ENCODE measurements at places on chromosomes 2 and 18. TPM values are rescaled to one million over a fixed set of nuclear protein-coding genes. Genes with fewer than 3 reads are reported as not detected.
A peak's percentile ranks its signal among the peaks of the same experiment; 100 is the strongest.

The SF3B6 gene
- 54.0 TPM for total RNA-seq

GRCh38 chr2:492178-492577 is 185.0 kb downstream of the TMEM18 start:
- no peak for DNase-seq

The ASPRV1 gene
- total RNA-seq = 1.2 TPM

GRCh38 chr2:32559136-32559535 is 68.7 kb upstream of the TTC27 start:
- DNase-seq = no peak

DNA sequence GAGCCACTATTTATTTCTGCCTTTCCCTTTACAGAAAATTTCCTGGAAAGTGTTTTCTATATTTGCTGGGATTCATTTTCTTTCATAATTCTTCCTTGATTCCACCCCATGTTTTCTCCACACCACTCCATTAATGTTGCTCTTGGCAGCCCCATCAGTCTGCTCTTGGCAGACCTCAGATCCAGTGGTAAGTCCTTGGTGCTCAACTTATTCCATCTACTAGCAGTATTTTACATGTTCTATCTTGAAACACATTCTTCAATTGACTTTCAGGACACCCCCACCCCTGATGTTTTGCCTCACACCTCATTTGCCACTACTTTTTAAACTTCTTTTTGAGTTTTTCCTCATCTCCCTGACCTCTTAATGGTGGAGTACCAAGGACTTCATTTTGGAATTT is 65.0 kb downstream of the HNMT start:
- DNase-seq = peak; percentile 16

DNA sequence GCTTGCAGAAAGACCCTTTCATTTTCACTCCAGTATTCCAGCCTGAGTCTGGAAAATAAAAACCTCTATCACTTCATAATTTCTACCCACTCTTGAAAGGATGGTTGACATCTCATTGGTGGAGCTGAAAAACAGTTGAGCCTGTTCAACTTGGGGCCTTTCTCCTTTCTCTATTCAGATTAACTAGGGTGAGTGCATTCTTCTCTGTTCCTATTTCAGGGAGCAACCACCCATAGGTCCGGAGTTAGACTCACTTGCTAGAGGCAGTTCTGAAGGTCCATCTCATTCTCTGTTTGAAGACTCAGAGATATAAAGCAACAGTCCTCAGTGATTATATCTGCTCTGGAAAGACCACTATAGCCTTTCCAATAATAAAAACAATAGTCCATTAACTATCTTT is 167.9 kb upstream of the SPOPL start:
- no peak for DNase-seq

- DNase-seq = no peak
Measured at GRCh38 chr2:98078701-98079100, 8.3 kb upstream of the VWA3B start.

DNA sequence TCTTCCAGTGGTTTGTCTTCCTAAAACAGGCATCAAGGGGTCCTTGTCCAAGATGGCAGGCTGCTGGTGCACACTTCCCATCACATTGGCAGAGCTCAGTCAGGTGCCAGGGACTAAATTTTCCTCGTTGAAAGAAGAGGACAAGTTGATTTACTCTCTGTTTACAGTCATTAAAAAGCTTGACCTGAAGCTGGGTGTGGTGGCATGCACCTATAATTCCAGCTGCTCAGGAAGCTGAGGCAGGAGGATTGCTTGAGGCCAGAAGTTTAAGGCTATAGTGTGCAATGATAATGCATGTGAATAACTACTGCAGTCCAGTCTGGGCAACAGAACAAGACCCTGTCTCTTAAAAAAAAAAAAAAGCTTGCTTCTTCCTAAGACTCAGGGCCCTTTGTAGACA is 3.6 kb upstream of the PLB1 start:
- no peak for DNase-seq

GRCh38 chr18:40133253-40133652 is 1821.8 kb upstream of the PIK3C3 start:
- no peak for DNase-seq

GRCh38 chr2:217434180-217434975 is 568.4 kb downstream of the TNS1 start:
- peak; percentile 77 for DNase-seq

The KLHL30 gene
- 27.5 TPM for total RNA-seq

The EVA1A gene
- 0.57 TPM for total RNA-seq

- DNase-seq = no peak
Measured at GRCh38 chr2:168136392-168136977, 110.9 kb downstream of the STK39 start.

DNA sequence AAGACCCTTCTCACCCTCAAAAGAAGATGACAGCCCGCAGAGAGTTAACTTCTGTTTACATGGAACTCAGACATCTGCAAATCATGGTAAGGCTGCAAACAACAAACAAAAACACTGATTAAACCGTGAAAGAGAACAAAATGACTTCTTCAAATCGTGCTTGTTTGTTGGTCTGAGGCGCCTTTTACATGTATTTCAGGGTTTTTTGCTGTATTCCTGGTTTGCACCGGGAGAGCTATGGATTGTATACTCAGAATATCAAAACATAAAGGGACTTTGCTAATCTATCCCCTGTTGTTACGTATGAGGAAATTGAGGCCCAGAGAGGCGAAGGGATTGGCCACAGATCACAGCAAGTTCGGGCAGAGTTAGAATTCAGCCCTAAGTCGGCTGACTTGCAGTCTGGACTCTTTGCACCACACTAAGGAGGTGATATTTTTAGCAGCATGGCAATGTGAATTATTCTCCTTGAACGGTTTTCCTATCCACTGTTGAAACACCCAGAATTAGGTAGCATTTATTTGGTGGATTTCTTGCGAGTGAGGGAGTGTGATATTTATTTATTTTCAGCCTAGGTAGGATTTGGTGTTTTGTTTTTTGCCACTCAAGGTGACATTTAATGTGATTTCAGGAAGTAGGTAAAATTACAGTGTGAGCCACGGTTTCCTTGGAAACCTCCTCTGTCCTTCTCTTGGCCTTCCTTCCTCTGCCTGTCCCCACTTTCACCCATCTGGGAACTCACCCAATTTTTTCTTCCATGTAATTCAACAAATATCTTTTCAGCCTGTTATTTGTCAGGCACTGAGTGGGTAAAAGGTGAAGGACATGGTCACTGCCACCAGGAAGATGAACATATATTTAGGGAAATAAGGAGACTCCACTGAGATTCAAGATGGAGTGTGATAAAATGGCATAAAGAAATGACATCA is 980 bp upstream of the PDE6D start:
- no peak for DNase-seq

- DNase-seq = no peak
Measured at GRCh38 chr2:178419123-178419522, 31.9 kb downstream of the PRKRA start.

GRCh38 chr2:150097901-150098531 is 389.5 kb downstream of the RND3 start:
- no peak for DNase-seq

DNA sequence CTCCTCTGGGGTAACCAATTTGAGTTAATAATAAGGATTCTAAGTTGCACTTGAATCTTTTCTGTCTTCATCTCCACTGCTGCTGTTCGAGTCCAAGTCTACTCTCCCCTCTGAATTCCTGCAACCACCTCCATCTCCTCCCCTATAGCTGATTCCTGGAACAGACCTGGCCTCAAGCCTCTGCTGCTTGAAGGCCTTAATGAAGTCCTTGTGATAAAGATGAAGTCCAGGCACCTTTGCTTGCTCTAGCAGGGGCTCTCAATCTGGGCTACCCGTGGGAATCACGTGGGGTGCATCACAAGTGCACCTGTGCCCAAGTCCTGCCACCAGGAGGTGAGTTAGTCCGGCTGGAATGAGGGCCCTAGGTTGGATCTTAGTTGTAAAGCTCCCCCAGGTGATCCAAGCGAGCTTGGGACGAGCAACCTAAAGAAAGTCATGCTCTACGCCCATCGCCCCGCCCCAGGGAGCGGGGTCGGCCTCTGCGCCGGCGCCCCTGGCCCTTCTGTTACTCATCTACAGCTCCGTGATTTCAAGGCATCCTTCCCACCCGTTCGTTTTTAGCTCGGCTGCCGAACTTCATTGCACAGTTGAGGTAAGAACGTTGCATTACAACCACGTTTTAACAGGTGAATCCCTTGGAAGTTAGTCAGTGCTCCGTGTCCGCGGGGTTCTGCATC is 905 bp upstream of the IAH1 start:
- no peak for DNase-seq

DNA sequence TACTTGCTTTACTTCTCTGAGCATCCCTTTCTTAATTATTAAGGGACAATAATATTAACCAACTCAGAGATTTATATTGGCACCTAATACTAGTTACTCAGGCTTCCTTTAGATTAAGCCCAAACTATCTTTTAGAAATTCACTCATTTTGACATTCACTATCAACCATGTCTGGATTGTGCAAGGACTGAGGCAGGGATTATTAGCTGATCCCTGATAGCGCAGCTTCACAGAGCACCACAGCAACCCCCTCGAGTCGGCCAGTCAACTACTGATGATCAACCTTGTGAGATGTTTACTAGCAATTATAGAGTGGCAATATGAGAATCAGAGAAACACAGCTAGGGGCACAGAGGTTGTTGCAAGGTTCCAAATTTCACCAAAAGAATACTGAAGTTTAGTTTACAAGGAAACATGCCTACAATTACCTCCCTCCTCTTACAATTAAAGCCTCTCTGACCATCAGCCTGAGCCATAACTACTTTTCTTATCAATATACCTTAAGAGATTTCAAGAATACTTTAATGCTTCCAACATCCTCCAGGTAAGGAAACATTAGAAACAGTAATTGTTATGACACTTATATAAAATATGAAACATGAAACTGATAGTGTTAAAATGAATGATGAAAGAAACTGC is 191.6 kb downstream of the TCF4 start:
- DNase-seq = no peak

DNA sequence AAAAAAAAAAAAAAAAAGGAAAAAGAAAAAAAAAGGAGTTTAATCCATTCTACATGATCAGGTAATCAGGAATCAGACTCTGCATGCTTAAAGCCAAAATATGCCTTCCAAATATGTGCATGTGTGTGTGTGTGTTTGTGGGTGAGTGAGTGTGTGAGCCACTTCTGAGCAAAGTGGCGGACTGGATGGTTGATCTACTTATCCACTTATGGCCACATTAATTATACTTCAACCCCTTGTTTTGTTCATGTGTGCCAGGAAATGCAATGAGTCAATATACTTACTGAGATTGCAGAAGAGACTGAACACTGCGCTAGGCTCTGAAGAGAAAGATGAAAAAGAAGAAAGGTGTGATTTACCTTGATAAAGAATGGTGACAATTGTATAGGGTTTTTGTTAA is 586.5 kb upstream of the NXPH2 start:
- DNase-seq = no peak

- no peak for DNase-seq
Measured at GRCh38 chr2:235217846-235218245, 266.0 kb downstream of the SH3BP4 start.
